ENCODE measurements at places on chromosomes 1 and 21.

GRCh38 chr1:15915991-15916390 lies 59.9 kb downstream of the ZBTB17 start:
- no peak for DNase-seq

DNA sequence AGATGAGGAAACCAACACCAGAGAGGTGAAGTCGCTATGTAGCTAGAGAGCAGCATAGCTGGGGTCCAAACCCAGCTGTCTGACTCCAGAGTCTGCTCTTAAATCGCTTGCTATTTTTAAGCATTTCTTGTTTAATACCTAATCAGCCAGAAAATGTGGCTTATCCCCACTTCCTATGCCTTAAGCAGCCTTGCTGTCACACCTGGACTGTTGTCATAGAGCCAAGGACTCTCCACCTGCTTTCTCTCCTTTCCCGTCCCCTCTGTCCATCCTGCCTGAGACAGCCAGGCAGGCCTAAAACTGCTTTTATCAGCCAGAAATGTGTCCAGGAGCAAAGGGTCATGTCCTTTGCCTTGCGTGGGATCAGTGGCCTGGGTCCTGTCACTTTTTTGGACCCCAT lies 28.3 kb upstream of the EPHA8 start:
- DNase-seq = no peak

DNA sequence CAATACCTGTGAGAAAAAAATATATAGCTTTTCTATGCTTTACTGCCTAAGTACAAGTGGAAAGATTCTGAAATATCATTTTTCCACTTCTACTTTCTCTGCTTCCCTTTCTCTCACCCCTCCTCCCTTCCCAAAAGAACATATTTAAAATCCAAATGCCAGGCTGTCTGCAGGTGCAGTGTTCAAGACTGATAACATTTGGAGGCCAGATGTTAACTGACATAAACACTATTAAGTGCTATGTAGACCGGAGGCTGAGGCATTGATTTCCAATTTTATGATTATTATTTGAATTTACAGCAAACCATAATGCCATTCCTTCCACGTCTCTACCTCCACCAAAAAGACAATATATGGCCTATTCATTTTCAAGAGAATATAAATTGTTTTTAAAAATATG lies 296.9 kb upstream of the SGIP1 start:
- DNase-seq = no peak

GRCh38 chr1:82273816-82274215 lies 473.1 kb downstream of the ADGRL2 start:
- DNase-seq = no peak

DNA sequence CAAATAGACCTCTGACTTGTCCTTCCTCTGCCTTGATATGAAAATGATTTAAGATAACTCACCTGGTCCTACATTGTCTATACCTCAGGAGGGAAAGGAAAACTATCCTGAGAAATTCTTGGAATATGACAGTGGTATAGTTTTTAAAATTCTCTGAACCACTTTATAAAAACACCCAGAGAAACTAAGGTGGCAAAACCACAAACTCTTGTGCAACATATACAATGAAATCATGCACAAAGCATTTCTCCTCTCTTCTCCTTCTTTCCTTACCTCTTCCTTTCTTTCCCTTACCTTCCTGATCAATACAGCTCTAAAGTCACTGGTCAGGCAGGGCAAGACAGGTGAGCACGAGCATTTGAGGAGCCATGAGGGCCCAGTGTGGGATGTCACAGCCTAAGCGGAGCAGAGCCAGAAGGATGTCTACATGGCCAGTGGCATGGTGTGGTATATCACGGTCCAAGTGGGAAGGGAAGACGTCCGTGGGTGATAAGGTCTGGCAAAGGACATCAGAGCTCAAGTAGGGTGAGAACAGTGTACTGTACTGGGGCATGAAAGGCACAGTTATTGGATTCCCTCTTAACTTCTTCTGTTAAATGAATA lies 543.3 kb downstream of the DPYD start:
- DNase-seq = no peak

GRCh38 chr1:29689372-29690030 lies 453.2 kb downstream of the PTPRU start:
- no peak for DNase-seq

DNA sequence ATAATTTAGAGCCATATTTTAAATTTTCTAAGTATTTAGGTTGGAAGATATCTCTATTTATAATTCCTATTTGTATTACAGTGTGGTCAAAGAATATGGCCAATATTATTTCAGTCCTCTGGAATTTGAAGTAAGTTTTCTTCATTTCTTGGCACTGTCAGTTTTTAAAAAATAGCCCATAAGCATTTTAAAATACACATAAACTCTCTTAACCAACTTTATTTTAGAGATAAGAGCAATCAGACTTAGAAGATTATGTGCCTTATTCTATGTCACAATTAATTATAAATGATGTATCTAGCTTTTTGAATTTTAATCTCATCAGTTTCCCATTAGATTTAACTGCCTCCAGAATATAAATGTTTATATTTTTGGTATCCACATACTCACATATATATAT lies 130.8 kb downstream of the USP25 start:
- DNase-seq = no peak

DNA sequence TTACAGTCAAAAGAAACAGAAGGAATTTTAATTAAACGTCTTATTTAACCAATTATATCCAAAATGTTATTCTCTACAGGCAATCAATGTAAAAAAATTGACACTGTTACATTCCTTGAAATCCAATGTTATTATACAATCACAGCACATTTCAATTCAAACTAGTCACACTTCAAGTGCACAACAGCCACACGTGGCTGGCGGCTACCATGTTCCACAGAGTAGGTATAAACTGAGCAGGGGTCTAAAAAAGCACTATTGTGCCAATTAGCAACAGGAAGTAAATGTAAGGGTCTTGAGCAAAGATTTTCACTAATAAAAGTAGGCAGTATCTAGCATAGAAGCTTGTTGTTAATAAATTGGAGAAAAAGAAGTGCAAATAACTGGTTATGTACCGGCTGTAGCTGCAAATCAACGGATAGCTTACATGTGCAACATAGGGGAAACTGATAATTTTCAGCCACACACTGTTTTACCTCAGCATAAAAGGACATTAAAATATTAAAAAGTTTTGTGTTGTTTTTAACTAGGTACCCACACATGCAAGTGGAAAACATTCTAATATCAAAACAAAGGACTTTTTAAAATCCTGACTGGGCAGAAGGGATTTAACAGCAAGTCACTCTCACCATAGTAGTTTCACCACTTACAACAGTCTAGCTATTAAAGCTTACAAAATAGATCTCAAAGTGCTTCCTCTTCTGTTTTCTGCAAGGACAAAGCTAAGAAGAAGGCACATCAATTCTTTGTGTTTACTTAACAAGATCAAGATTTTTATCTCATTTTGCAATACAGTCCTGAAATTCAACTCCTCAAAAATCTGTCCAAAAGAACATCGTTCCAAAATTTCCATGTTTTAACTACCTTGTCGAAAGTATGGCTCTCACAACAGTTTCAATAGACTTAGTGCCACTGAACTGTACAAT lies 2.5 kb downstream of the CSDE1 start:
- DNase-seq = no peak

- DNase-seq = no peak
Measured at GRCh38 chr1:115768549-115768948, at the start of gene CASQ2. CASQ2 (minus strand) TSS chr1:115768714; CDS start chr1:115768541, 173 bp downstream.

DNA sequence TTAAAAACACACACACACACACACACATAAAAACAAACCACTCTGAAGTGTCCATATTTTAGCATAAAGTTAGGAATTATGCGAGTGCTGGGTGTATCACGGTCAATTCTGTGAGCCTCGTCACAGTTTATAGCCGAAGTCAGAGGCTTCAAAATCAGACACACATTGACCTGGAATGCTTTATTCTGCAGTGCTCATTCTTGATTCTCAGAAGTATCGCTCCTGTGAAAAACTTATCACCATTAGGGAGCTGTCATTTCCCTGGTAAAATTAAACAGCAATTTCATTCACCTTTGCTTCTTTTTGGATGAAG lies 8.7 kb upstream of the IRF2BP2 start:
- DNase-seq = no peak

DNA sequence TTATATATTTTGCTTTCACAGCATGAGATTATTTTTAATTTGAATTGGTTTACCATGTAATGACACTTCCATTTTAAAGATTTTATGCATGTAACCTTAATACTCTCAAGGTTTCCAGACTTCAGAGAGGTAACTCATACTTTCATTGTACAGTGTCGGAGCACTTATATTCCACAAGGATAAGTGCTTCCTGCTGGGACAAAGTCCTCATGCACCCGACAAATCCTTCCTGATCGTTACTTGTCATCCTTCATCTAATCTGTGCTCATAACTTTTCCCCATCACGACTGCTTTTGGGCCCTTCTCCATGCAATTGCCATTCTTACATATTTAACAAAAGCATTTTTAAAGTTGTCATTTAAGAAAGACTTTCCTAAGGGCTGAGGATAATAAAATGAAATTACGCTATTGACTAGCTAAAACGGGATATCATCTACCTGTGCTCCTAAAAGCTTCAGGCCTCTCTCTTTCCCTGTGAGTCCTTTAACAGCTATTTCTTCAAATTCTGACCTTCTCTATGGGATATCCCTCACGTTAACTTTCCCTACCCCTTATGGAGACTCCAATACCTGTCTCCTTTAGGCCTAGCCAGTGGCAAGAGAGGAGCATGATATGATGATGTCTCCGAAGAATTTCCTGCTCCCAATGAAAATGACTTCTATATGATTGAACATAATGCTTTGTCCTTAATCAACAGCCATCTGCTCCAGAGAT lies 59.3 kb downstream of the NCAM2 start:
- no peak for DNase-seq

GRCh38 chr1:207804721-207805468 lies 53.0 kb downstream of the CD46 start:
- DNase-seq = no peak

- DNase-seq = no peak
Measured at GRCh38 chr1:73009938-73010337, 727.6 kb upstream of the NEGR1 start.

DNA sequence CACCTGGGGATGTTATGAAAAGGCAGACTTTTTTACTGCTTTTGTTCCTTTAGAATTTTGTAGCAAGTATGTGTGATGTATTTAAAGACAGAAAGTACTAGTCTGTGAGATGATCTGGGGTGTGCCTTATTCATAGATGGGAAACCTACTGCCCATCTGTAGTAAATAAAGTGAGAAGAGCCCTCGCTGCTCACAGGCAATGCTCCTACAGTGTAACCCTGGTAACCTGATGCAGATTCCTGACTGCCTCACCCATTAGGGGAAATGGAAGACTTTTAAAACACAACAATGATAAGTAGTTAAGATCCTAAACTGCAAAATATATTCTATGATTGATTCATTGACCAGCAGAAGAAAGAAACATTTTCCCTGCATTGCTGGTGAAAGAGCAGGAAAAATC lies 19.4 kb upstream of the TMEM201 start:
- no peak for DNase-seq

Data from stimulated activated CD4-positive, alpha-beta T cell treated with anti-CD3 and anti-CD28 coated beads, Interleukin-2, amount 100 ng/mL, for 4 hours (primary cell).